ENCODE measurements at places on chromosomes 6 and 20. TPM values are rescaled to one million over a fixed set of nuclear protein-coding genes. Genes with fewer than 3 reads are reported as not detected.

The TAP2 gene
- 19.4 TPM for total RNA-seq

The TSPO2 gene
- total RNA-seq: not detected

The KIFC1 gene
- total RNA-seq: 0.85 TPM

The PKHD1 gene
- total RNA-seq: under 0.01 TPM

The PRDM13 gene
- not detected for total RNA-seq

The BFSP1 gene
- 6.0 TPM for total RNA-seq

The ISM1 gene
- not detected for total RNA-seq

The NOTCH4 gene
- 0.72 TPM for total RNA-seq

The TRAPPC3L gene
- not detected for total RNA-seq

The NR2E1 gene
- not detected for total RNA-seq

The PGC gene
- not detected for total RNA-seq

All from tracheal epithelial cell (primary cell).